ENCODE measurements at places on chromosomes 11 and 22. TPM values are rescaled to one million over a fixed set of nuclear protein-coding genes. Genes with fewer than 3 reads are reported as not detected.

MS4A15 gene
- not detected for polyA plus RNA-seq

LIN7C gene
- polyA plus RNA-seq: 29.0 TPM

SAA1 gene
- polyA plus RNA-seq: not detected

GNAZ gene
- 24.5 TPM for polyA plus RNA-seq

FGF3 gene
- polyA plus RNA-seq: not detected

CACNA1I gene
- polyA plus RNA-seq: 0.09 TPM

PRAME gene
- polyA plus RNA-seq: not detected

CCDC87 gene
- not detected for polyA plus RNA-seq

All from Purkinje cell (primary cell).